Hepatocyte (in vitro differentiated cells): ENCODE measurements at places on chromosomes 4 and X. TPM values are rescaled to one million over a fixed set of nuclear protein-coding genes. Genes with fewer than 3 reads are reported as not detected.

- DNase-seq = no peak
Measured at GRCh38 chr4:1775731-1776500, 17.2 kb upstream of the FGFR3 start.

- no peak for DNase-seq
Measured at GRCh38 chr4:37453999-37454800, 209.7 kb downstream of the NWD2 start.

DNA sequence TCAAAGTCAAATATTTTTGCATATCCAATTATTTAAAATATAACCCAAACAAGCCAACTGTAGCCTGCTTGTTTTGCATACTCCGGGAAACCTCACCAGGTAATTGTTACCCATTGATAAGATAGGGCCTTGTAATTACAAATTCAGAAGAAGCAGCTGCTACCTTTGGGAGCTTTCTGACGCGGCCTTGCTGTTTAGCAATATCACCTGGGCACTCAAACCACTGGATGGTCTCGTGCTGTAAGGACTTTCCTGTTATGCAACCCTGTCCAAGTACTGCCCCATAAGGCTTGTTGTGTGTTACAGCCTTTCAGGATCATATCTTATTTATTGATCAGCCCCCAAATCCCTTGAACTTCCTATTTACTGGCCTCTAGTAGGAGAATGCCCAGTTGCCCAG is 52.1 kb downstream of the HS3ST1 start:
- DNase-seq = no peak

DNA sequence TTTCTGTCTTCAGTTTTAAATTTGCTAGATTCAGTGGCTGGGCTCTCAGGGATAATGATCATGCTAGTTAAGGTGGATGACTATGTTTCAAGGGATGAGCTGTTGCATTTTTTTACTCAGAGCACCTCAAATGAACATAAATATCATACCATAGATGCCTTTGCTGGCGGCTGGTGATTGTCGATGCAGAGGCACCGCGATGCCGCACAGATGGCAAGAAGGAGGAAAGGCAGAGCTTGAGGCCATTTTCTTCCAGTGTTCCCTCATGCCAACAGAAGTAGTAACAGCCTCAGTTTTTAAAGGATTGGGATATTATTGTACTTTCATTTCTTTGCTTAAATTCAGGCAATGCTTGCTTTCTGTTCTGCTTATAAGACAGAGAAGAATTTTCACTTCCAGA is 654.7 kb upstream of the IGFBP7 start:
- no peak for DNase-seq

DNA sequence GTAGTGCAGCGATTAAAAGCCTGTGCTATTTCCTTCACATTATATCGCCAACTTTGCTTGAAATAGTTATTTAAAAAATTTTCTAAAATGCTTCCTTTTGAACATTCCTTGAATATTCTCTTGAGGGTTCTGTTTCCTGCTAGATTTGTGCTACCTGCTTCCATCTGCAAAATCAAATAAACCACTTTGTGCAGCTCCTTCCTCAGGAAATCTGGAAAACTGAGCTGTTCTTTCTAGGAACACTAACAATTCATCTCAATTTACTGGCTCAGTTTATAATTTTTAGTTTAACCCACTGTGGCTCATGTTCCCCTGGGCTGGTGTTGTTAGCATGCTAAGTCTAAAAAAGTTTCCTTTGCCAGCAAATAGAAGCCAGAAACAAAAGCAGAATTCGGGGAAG is 88.1 kb upstream of the LCORL start:
- no peak for DNase-seq

The ELF4 gene
- 13.6 and 18.9 TPM in 2 replicates for polyA plus RNA-seq

DNA sequence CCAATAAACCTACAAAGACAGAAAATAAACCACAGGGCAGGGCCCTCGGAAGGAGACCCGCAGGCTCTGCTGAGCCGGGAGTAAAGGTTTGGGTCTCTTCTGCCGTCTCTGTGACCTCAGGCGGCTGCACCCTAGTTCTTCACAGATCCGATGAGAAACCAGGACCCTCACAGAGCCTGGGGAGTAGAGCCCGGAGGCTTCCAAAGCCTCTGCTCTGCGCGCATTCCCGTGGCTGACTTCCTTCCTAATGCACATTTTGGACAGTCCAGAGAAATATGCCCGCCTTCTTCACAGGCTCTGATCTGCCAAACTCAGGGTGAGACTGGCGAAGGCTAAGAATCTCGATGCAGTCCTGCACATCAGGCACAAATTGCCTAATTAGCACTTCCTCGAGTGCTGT is 245.5 kb downstream of the EVC2 start:
- DNase-seq = no peak

The INPP4B gene
- polyA plus RNA-seq = 4.2 and 5.3 TPM in 2 replicates

The SULT1B1 gene
- polyA plus RNA-seq = 10.1 and 10.7 TPM in 2 replicates
